ENCODE measurements at places on chromosomes 12 and 14.

DNA sequence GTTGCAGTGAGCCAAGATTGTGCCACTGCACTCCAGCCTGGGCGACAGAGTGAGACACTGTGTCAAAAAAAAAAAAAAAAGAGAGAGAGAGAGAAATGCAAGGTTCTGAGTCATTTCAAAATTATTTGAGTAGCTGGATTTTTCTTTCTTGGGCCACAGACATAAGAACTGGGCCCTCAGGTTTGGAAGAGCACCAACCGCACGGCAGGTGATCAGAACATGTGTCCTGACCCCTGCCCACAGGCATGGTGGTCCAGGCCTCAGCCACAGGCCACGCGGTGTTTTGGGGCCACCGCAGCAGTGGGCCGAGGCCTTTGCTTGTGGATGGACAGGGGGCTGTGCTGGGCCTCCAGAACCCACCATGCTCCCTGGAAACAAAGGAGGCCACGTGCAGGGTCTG, 126.7 kb downstream of the CALM1 start:
- no peak for DNase-seq

DNA sequence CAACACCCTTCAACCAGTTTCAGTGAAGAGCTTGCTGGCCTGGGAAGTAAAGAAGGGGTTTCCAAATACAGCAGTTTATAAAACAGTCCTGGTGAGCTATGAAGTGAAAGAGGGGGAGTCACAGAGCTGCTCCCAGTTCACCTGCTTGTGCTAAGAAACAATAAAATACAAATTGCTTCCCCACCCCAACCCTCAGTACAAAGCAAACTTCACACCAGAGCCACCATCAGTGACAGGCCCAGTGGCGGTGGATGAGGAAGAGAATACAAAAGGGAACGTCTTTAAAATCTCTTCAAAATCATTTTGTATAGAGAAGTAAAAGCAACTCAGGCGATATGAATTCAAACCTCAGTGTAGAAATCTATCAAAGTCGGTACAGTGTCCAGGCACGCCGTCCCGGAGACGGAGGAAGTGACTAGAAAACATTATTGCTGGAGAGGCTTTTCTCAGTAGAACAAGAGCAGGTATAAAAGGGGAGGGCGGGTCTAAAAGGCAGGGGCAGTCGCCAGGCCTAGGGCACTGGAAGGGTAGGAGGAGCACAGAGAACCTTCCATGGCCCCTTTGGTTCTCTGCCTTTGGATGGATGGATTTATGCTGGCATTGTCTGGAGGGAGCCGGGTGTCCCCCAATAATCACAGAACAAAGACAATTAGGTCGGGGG, 10.5 kb upstream of the RPLP0 start:
- no peak for DNase-seq

DNA sequence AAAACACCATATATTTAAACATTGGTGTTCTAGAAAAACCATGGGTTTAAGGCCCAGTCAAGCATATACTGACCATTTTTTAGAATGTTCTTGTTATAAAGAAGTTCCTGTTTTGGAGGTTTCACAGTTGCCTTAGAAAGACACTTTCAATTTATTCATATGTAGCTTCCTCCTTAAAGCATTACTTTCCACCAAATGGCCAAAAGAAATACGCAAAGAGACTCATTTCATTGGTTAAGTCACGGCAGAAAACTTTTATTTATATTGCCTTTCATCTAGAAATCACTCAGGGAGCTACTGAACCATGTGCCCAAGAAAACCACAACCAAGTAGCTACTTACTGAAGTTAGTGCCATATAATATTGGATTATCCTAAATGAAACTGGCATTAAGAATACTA, 40.0 kb downstream of the MYBPC1 start:
- DNase-seq, result no peak

- DNase-seq, result no peak
Observed at GRCh38 chr12:71742998-71743397, 11.7 kb upstream of the RAB21 start.

DNA sequence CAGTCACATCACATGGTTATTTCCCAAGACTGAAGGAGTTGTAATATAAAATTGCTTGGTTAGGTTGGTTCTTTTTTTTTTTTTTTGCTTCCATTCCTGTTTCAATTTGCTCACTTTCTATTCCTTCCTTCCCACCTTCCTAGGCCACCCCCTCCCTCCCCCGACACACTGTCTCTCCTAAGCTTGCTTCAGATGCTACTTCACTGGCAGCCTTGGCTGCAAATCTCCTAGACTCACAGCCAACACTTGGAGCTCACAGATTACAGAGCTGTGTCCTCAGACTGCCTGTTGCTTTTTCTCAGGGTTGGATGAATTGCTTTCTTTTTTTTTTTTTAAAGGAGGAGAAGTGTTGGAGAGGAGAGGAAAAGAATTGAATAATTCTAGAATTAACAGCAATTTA, 77.3 kb upstream of the GRIN2B start:
- DNase-seq, result no peak

DNA sequence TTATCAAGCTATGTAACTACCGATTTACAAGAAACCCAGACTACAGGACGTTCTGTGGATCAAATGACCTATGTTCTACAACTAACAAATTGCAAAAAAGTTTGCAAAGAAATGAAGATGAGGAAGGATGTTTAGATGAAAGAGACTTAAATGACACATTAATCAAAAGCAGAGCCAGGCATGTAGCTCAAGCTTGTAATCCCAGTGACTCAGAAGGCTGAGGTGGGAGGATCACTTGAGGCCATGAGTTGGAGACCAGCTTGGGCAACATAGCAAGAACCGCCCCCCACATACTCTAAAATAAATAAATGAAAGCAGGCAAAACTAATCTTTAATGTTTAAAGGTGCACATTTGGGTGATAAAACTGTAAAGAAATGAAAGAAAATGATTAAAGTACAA, 331.9 kb downstream of the BTG1 start:
- no peak for DNase-seq

DNA sequence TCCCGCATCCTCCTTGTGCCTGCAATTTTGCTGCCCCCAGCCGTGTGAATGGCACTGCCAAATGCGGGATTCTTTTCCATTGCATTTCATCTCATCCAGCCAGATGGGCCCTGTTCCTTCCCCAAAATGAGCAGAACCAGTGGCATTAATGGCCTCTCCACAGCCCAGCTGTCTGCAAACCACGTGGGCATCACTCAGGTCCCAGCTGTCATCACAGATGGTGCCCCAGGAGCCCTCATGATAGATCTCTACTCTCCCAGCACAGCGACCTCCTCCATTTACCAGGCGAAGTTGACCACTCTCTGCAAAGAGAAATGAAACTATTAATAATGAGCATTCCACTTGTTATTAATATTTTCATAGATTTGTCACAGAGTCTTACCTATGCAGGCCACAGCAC, 17.1 kb downstream of the CD163 start:
- no peak for DNase-seq

DNA sequence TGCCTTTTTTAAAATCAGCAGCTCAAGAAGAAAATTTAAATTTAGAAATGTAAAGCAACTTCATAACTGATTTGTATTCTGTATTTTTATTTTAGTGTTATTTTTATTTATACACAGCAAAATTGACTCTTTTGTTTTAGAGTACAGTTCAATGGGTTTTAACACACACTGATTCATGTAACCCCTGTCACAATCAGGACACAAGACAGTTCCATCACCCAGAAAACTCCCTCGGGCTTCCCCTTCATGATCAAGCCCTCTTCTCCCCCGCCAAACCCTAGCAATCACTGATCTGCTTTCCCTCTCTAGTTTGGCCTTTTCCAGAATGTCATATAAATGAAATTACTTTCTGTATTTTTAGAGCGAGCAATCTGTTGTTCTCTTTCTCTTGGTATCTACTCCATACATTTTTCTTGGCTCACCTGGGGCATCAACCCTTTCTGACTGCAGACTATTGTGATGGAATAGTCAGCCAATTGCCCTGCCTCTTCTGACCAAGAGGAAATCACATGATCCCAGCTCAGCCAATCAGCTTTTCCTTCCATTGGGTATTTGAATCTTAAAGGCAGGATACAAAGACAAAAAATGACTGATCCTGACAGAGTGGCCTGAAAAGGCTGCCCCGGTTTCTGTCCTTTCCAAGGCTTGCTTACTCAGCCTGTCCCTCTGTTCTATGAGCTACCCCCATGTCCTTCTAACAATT, 5.3 kb downstream of the SLC5A8 start:
- no peak for DNase-seq

DNA sequence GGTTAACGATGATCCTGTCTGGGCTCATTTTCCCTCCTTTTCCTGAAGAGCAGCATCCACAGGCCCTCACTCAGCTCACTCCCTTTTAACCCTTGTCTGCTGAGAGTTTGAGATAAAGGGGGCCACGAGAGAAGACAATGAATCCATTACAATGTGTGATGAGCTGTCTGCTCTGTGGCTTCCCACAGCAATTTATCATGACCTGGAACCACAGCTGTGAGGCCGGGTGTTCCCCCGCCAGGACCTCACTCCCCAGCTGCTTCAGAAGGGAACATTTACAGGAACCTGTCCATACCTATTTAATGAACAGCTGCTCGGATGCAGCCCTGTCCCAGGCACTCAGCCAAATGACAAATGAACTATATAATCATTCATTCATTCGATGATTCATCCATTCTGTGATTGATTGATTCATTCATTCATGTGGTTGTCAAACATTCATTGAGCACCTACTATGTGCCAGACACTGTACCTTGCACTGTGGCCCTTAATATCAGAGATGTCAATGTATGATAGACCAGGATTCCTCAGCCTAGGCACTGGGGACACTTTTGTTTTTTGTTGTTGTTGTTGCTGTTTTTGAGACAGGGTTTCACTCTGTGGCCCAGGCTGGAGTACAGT, 18.5 kb upstream of the P2RX7 start:
- DNase-seq, result no peak

Measured in stimulated activated CD8-positive, alpha-beta memory T cell treated with anti-CD3 and anti-CD28 coated beads, Interleukin-7, amount 100 ng/mL, for 1 hour (primary cell).